ENCODE measurements at places on chromosomes 6 and 20. TPM values are rescaled to one million over a fixed set of nuclear protein-coding genes. Genes with fewer than 3 reads are reported as not detected.

DNA sequence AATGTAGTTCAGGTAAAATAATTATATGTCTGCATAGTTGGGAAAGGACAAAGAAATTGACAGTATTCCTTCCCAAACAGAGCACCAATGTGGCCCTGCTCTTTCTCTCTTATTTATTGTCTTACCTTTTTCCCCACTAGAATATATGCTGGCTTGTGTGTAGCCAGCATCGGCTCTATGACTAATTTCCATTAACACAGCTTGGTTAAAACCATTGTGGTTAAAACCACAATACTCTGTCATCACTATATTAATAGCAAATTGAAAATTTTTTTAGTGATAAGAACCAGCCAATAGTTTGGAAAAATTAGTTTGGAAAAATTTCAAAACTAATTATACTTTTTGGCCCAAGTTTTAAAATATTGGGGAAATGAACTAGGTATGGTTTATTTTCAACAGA, 535.1 kb downstream of the UTRN start:
- DNase-seq: no peak

DNA sequence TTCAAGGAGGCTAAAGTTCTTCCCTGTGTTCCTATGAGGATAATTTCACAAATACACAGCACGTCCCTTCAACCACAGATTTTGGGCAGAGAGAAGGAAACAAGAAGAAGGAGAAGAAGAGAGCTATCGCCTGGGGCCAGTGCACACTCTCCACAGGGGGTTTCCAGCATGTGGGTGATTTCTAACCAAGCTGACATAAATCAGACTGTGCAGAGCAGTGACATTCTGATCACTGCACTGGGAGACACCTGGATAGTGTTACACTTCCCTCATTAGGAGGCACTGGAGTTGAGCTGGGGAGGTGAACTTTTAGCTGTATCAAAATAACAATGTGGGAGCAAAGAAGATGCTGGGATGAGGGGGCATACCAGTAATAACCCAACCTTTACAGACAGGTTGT, 71.8 kb upstream of the CENPW start:
- DNase-seq: peak; percentile 7

GRCh38 chr6:32969685-32970412, 1.5 kb downstream of the BRD2 start:
- DNase-seq: peak; percentile 96

DNA sequence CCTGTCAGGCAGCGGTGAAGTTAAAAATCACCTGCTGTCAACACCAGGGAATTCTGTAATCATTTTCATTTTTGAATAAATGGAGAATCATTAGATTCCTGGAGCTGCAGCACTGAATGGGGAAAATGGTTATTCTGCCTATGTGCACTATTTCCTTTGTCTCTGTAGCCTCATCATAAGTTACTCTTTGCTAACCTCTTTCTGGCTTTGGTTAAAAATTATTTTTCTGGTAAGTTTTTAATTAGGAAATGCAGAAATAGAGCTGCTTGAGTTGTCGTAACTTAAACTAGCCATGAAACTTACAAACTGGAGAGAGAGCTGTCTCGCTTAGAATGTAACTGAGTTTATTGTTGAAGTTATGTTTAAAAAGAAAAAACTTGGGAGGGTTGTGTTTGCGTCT, 28.8 kb downstream of the ZFAND3 start:
- no peak for DNase-seq

DNA sequence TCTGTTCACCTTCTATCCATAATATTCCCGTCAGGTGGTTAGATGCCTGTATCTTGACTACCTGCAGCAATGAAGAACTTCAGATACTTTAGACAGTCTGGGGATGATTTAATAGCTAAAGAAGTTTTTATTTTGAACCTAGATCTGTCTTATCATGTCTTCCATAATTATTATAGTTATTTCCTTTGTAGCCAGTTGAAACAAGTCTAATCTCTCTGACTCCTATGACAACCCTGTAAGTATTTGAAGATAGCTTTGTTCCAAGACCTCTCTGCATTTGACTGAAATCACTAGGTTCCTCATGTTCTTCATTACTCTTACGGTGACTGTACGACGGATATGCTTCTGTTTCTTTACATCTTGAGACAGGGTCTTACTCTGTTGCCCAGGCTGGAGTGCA, 316.6 kb upstream of the BMP2 start:
- no peak for DNase-seq

DNA sequence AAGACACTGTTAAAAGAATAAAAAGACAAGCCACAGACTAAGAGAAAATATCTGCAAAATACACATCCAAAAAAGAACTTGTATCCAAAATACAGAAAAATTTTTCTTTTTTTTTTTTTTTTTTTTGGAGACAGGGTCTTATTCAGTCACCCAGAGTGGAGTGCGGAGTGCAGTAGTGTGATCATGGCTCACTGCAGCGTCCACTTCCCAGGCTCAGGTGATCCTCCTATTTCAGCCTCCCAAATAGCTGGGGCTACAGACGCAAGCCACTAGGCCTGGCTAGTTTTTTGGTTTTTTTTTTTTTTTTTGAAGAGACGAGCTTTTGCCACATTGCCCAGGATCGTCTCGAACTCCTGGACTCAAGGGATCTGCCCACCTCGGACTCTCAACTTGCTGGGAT, 3.1 kb downstream of the ZUP1 start:
- DNase-seq: no peak

DNA sequence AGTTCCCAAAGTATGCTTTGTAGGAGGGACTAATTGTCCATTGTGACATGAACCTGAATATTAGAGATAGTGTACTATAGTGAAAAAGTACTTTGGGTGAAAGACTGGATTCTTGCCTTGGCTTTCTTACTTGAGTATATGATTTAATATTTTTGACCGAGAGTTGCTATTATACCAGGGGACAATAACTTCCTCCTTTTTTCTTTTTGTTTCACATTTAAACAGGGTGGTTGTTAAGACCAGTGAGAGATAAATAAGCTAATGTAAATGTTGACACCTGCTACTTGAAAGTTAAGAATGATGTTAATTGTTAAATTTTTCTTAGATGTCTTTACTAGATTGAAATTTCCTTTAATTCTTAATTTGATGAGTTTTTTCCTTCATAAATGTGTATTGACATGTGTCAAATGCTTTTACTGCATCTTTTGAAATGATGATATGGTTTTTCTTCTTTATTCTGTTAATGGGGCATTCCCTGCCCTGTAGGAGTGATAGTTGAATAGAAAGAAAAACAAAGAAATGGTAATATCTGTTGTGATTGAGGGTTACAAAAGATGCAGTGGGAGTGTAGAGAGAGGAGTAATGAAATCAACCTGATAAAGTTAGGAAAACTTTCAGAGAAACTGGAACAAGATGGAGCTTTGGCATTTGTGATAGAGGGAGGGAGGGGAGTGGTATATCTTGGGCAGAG, 48.4 kb downstream of the ZFAND3 start:
- no peak for DNase-seq

DNA sequence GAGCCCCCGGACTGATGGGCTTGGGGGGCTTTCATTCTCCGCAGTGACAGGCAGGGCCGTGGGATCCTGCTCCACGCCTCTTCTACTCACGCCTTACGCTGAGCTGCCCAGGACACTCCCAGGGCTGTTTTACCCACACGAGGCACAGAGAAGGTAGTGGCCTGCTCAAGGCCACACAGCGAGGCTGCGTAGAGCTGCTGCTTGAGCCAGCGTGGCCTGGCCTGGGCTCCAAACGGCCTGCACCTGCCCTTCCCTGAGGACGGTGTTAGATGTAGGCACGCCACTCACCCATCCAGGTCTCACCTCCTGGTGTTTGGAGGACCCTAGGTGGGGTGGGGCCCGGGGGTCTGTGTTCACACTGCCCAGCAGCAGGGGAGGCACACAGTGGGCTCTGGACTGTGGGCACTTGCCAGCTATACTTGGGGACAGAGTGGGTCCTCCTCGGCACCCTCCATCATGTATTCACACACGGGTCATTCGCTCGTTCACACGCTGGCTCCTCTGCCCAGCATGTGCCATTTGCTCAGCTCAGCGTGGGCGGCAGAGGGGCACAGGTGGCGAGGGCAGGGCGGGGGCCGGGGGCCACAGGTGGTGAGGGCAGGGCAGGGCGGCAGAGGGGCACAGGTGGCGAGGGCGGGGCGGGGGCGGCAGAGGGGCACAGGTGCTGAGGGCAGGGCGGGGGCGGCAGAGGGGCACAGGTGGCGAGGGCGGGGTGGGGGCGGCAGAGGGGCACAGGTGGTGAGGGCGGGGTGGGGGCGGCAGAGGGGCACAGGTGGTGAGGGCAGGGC, 18.4 kb upstream of the RBBP8NL start:
- DNase-seq: no peak

DNA sequence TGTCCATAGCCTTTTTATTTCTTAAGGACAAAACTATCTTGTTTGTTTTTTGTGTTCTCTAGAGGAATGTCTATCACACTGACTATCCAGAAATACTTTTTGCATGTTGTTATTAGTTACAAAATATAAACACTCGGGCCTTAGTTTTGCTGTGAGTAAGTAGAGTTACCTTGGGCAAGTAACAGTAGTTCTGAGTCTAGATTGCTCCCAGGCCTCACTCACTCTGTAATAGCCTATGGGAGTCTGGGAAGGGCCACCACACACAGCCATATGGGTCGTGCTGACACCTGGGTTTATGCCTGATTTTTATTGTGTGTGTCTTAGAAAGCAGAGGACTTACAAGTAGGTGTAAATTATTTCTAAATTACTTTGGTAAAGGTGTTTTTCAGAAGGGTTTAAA, 185.8 kb downstream of the TMEM242 start:
- no peak for DNase-seq

DNA sequence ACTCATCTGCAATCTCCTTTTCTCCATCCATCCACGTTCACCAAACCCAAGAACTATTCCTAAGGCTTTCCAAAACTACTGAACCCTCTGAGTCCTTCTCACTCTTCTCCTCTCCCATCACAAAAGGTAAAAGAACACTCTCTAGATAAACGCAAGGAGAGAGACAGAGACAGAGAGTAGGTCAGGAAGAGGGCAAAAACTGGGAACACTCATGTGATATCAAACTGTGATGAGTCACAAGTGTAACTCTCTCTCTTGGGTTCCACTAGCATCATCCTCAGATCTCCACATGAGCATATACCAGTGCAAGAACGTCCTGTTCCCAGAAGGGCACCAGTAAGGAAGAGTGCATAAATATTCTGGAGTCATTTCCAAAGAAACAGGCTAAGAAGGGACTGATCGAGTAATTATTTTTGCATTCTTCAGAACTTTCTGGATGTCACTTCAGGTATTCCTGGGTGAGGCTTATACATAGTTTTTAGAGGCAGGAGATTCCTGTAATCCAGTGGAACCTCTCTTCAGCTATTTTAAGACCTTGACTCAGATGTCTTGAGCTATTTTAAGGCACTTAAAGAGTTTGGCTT, 47.3 kb upstream of the STXBP5 start:
- peak; percentile 39 for DNase-seq

- no peak for DNase-seq
Measured at GRCh38 chr6:165807249-165807960, 144.4 kb upstream of the PDE10A start.

GRCh38 chr20:39206899-39207564, 244.9 kb downstream of the DHX35 start:
- DNase-seq: no peak

DNA sequence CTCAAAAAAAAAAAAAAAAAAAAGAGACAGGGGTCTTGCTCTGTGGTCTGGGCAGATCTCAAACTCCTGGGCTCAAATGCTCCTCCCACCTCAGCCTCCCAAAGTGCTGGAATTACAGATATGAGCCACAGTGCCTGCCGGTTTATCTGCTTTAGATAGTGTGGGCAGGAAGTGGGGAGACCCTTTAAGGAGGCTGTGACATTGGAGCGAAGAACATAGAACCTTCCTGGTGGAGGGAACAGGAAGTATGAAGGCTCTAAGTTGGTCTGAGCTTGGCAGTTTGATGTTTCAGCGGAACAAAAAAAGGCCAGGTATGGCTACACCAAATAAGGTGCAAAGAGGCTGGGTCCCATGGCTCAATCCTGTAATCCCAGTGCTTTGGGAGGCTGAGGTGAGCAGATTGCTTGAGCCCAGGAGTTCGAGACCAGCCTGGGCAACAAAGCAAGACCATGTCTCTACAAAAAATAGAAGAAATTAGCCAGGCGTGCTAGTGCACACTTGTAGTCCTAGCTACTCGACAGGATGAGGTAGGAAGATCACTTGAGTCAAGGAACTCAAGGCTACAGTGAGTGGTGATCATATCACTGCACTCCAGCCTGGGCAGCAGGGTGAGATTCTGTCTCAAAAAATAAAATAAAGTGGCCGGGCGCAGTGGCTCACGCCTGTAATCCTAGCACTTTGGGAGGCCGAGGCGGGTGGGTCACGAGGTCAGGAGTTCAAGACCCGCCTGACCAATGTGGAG, 8.7 kb upstream of the ZMYND8 start:
- DNase-seq: no peak

- no peak for DNase-seq
Measured at GRCh38 chr20:13355941-13356486, 134.9 kb downstream of the ISM1 start.

DNA sequence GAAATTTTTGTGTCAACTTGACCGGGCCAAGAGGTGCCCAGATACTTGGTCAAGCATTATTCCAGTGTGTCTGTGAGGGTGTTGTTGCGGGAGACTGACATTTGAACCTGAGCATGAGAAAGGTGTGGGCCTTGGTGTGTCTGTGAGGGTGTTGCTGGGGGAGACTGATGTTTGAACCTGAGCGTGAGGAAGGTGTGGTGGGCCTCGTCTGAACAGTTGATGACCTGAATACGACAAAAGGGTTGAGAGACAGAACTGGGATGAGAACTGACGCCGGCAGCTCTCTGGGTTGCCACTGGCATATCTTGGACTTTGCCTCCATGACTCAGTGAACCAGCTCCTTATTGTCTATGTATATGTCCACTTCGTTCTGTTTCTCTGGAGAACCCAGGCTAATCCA, 240.5 kb downstream of the ERMARD start:
- DNase-seq: no peak

DNA sequence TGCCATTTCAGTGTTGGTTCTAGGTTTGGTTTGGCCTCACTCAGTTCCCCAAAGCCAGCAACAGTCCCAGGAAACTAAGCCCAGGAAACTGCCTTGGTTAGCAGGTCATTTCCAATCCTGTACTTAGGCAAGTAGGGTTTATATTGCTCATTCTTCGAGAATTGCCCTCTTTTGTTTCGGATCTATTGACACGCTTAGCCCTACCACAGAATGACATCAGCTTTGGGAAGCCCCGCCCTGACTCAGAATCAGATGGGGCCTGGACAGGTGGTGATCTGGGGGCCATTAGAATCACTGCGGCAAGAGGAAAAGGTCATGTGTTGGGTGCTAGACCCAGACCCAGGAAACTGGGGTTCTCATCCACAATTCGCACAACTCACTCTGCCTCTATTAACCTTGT, 578.2 kb downstream of the QKI start:
- no peak for DNase-seq

Gene EPPIN
- polyA plus RNA-seq: not detected

Gene F13A1
- not detected for polyA plus RNA-seq

Gene SCRT2
- polyA plus RNA-seq: not detected

Gene VSX1
- polyA plus RNA-seq: not detected

Gene TNFRSF6B
- 461 TPM for polyA plus RNA-seq

Gene MCUR1
- 10.7 TPM for polyA plus RNA-seq

Gene SASH1
- 5.0 TPM for polyA plus RNA-seq

Gene FYN
- polyA plus RNA-seq: 48.3 TPM

Gene ZNF341
- 2.9 TPM for polyA plus RNA-seq

Gene VIP
- polyA plus RNA-seq: not detected

Gene POPDC3
- polyA plus RNA-seq: 24.4 TPM

Gene MYBL2
- polyA plus RNA-seq: 12.7 TPM

Measured in mammary epithelial cell (primary cell).